BJ (cell line): ENCODE measurements at places on chromosomes 16 and 17. TPM values are rescaled to one million over a fixed set of nuclear protein-coding genes. Genes with fewer than 3 reads are reported as not detected.
A peak's percentile ranks its signal among the peaks of the same experiment; 100 is the strongest.

GRCh38 chr17:75084039-75084660 lies 3.6 kb upstream of the SLC16A5 start:
- no peak for DNase-seq

DNA sequence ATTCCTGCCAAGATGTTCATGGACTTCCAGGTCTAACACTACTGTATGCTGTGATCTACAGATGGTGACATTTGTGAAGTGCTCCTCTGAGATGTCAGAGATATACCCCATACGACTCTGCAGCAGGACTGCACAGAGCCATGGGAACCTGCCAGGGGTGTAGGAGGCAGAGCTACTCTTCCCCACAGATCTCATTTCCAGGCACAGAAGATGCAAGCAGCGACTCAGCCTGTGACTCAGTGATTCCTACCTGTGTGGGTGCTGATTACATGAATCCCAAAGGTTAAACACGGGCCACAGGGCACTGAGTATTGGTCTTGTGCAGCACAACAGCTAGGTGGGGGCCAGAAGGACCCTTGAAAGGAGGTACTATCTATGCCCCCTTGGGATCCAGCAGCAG lies 137.0 kb upstream of the SOX9 start:
- no peak for DNase-seq

DNA sequence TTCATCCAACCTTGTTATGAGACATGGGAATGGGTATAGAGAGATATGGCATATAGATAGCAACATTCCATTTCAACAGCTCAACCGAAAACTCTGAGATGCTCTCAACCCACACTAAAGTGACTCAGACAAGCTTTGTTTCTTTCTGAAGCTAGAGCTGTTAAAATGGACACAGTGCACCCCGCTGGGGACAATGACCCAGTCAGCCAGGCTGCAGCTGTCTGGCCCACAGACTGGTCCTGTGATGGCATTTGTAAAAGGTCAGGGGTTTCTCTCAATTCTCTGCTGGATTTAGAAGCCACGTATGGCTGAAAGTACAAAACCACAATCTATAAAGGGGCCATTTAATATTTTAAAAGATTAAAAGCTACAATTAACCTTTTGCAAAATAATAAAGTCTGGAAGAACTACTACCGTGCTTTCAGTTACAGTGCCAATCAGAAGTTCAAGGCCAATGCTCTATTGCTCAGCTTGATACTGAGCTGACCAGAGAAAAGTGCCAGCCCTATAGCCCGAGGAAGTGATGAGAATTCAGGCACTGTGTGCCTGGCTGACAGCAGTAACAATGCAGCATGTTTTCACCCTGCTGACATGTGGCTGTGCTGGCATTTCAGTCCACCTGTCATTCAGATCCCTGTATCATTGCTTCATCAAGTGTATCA lies 60.2 kb downstream of the TEX2 start:
- DNase-seq: no peak

The MRC2 gene
- 90.1 and 271 TPM in 2 replicates for polyA plus RNA-seq

GRCh38 chr16:58009856-58010416 lies 8.7 kb downstream of the USB1 start:
- no peak for DNase-seq

GRCh38 chr16:77169650-77170236 lies 21.2 kb upstream of the MON1B start:
- no peak for DNase-seq

DNA sequence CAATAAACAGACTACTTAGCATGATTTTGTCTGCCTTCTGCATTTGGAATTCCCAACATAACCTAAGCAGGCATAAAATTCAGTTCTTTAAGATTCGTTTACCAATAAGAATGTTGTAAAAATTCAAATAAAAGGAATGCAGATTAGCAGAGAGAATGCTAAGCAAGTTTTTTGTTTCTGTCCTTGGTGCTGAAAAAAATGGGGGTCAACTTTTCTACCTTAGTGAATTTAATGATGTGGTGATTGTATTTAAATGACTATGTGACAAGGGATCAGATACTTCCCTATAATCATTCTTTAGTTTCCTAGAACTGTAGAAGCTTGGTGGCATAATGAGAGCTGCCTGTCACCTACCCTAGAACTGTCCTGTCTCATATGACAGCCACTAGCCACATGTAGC lies 159.5 kb downstream of the RBFOX1 start:
- no peak for DNase-seq

The CCL1 gene
- polyA plus RNA-seq: not detected in 2 replicates

The UBTF gene
- polyA plus RNA-seq: 19.8 and 21.1 TPM in 2 replicates

The IL21R gene
- 0.33 and 0.58 TPM in 2 replicates for polyA plus RNA-seq

The HOXB9 gene
- polyA plus RNA-seq: not detected in 2 replicates

The CHST6 gene
- 0.10 and 0.12 TPM in 2 replicates for polyA plus RNA-seq

DNA sequence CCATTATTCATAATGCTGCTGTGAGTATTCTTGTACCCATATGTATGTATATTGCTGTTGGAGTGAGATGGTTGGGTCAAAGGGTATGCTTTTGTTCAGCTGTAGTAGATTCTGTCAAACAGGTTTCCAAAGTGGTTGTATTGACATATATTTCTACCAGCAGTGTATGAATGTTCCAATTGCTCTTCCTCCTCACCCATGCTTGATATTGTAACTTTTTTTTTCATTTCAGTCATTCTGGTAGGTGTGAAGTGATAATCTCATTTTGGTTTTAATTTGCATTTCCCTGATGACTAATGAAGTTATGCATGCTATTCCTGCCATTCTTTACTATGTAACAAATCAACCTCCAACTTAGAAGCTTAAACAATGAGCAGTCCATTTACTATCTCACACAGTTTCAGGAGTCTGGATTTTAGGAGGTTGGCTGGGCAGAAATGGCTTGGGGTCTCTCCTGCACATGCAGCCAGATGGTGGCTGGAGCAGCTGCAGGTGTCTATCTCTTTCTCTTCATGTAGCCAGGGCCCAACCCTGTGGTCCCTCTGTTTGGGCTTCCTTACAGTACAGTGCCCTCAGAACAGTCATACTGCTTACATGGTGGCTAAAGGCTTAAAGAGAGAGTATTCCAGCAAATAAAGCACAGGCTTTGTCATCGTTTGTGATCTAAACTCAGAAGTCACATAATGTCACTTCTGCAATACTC lies 21.2 kb downstream of the ERAL1 start:
- no peak for DNase-seq

The HOXB13 gene
- polyA plus RNA-seq: 0.70 and 0.81 TPM in 2 replicates

- DNase-seq: no peak
Observed at GRCh38 chr16:60816461-60816860, 1219.8 kb downstream of the CDH8 start.

- DNase-seq: no peak
Observed at GRCh38 chr17:55386796-55387332, 34.8 kb downstream of the MMD start.

- no peak for DNase-seq
Observed at GRCh38 chr17:18968345-18968744, 16.4 kb downstream of the SLC5A10 start.

DNA sequence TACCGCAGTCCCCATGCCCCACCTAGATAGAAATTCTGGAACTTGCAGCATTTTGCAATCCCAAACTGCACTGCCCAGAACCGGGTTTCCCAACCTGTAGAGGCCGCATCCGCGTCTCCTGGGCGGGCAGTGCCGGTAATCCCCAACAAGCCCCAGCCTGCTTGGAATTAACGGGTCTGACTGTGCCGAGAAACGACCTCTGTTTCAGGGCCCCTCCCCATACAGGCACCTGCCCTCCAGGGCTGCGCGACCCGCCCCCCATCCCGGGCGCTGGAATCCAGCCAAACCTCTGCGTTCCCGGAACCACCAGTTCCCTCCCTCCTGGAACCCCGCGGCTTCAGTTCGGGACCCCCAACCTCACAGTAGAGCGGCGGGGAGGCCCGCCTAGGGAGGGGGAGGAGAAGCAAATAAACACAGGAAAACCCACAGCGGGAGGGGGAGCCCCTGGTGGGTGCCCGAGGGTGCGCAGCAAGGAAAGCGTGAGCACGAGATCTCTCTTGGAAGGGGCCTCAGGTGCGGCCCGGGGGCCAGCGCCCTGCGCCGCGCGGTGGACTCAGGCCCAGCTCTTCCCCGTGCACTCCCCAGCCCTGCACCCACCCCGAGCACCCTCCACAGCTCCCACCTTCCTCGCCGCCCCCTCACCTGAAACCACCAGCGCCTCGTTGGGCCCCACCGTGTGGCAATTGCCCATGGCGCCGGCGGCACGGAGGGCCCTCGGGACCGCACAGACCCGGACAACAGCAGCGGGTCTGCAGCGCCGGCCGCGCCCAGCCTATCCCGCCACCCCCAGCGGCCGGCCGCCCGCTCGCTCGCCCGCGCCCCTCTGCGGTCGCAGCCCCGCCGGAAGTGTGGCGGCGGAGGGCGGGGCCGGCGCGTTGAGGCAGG lies at the start of gene FLOT2:
Gene FLOT2 (minus strand): TSS at position 850 of the 885 bp plus-strand sequence. CDS start 159 bp downstream, at position 691.
- DNase-seq: no peak

GRCh38 chr17:45819632-45820031 lies 25.0 kb upstream of the SPPL2C start:
- no peak for DNase-seq

GRCh38 chr16:89537549-89537925 lies 22.9 kb upstream of the RPL13 start:
- no peak for DNase-seq

DNA sequence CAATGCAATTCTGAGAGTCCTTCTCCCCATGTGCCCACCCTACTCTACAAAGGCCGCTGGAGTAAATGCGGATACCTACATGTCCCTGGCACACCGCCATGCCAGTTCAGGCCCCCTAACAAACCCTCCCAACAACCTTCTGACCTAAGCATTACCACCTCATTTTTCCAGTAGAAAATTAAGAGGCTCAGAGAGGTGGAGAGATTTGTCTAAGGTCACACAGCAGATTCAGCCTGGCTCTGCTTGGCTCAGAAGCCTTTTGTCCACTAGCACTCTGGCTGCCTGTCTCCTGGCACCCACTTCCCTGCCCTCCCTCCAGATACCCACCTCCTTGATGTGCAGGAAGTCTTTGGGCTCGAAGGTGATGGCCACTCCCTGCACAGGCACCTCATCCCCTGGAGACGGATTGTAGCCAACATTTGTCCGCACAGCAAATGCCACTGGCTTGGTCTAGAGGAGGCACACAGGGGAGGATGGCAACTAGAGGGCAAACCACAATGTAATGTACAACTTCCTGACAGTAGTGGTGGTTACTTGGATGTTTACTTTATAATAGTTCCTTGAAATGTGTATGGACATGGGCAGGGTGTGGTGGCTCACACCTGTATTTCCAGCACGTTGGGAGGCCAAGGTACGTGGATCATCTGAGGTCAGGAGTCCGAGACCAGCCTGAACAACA lies 10.2 kb downstream of the CACNB1 start:
- DNase-seq: no peak

The TMEM208 gene
- 64.2 and 79.7 TPM in 2 replicates for polyA plus RNA-seq

The NR1D1 gene
- 1.9 and 2.3 TPM in 2 replicates for polyA plus RNA-seq

- no peak for DNase-seq
Observed at GRCh38 chr17:72413077-72414031, 292.5 kb downstream of the SOX9 start.

The CMTM2 gene
- not detected in 2 replicates for polyA plus RNA-seq

The ORC6 gene
- polyA plus RNA-seq: 8.0 and 8.9 TPM in 2 replicates

DNA sequence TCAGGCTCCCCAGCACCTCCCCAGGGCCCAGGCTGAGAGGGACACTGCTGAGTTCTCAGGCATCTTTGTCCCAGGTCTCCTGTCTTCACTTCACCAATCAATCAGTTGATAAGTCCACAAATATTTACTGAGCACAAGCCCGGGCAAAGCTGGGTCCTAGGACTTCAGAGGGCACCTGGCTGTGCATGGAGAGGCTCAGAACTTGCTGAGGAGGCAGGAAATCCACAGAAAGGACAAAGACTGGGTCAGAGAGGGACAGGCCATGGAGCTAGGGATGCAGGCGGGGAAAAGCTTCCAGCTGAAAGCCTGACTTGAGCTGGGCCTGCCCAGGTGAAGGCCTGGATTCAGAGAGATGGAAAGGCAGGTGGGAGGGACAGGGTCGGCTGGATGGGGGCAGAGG lies 33.2 kb upstream of the C1QL1 start:
- DNase-seq: no peak

The TBC1D3G gene
- not detected in 2 replicates for polyA plus RNA-seq

The CDH11 gene
- polyA plus RNA-seq: 498 and 589 TPM in 2 replicates

DNA sequence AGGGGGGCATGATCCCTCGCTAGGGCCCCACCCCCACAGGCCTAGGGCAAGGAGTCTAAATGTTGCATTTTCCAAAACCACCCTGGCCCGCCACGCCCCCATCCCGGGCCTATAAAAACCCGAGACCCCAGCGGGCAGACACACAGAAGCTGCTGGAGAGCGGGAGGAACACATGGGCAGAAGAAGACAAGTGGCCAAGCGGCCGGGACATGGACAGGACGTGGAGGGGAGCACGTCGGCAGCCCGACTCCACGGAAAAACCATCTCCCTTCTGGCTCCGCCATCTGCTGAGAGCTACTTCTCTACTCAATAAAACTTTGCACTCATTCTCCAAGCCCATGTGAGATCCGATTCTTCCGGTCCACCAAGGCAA lies 34.1 kb upstream of the ENPP7 start:
- DNase-seq: no peak

DNA sequence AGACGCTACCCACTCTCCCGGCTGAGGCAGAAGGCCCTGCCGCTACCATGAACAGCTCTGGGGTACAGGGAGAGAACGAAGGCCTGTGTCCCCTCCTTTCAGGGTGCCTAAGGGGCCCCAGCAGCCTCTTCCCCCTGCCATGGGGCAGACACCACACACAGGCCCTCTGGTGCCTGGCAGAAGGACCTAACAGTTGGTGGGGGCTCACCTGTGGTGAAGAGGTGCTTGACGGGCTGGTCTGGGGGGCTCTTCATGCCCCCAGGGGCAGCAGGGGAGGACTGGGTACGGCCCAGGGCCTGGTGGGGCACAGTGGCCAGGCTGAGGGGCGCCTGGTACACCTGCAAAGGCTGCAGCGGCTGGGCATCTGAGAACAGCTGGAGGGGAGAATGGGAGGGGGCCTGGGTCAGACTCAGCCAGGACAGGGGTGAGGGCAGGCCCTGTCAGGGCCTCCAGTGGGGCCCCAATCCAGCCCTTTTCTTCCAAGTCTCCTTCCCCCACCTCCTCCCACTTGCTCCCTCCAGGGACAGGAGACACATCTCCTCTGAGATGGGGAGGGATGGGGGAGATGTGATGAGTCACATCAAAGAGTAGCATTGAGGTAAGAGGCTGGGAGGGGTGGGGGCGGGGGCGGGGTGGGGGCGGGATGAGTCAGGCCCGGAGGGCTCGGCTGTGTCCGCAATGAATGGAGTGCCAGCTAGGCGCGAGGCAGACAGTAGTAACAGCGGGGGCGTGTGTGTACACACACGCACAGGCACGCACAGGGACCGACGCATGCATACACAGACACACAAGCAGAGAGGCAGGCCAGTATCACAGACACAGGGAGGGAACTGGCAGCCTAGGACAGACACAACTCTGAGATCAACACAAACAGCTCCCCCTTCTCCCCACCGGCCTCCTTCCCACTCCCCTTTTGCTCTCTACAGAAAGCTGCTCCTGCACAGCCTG lies 16.1 kb downstream of the G6PC3 start:
- DNase-seq: peak; percentile 62

GRCh38 chr16:67843343-67843765 lies 1.2 kb downstream of the THAP11 start:
- no peak for DNase-seq

- DNase-seq: no peak
Observed at GRCh38 chr17:78739331-78739931, 42.6 kb downstream of the CYTH1 start.

- no peak for DNase-seq
Observed at GRCh38 chr16:51056331-51056730, 94.7 kb downstream of the SALL1 start.

The SLC5A2 gene
- polyA plus RNA-seq: not detected in 2 replicates

The TEKT3 gene
- 0.17 and 0.21 TPM in 2 replicates for polyA plus RNA-seq
